ENCODE measurements at places on chromosomes 5 and 9.

DNA sequence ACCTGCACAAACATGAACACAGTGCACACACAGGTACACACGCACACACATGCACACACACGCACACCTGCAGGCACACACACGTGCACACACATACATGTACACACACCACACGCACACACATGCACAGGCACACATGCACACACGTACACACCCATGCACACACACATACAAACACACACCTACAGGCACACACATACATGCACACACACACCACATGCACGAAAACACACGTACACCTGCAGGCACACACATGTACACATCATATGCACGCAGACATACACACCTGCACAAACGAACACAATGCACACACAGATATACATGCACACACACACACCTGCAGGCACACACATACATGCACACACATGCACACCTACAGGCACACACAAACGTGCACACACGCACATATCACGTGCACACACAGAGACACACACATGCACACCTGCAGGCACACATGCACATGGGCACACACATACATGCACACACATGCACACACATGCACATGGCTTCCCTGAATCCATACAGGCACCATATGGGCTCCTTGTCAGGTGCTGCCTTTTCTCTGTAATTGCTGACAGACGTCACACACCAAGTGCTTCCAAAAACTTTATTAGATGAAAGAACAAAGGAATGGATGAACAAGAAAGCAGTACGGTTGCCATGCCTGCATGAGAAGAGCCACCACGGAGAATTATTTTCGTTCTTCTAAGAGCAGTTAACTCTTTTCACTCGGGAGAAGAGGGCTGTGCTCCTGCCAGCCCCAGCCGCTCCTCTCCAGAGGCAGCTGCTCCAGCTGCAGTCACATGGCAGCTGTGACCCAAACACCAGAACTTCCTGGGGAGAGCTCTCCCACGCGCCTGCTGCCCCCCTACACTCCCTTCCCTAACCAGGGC, 57.2 kb downstream of the EXD3 start:
- DNase-seq = no peak

GRCh38 chr9:23596913-23597634, 229.0 kb downstream of the ELAVL2 start:
- no peak for DNase-seq

GRCh38 chr5:33472805-33473409, 32.1 kb downstream of the TARS1 start:
- DNase-seq = no peak

- DNase-seq = no peak
Observed at GRCh38 chr5:172593721-172594235, 47.3 kb upstream of the NEURL1B start.

- DNase-seq = no peak
Observed at GRCh38 chr5:113169720-113170119, 193.1 kb downstream of the DCP2 start.

DNA sequence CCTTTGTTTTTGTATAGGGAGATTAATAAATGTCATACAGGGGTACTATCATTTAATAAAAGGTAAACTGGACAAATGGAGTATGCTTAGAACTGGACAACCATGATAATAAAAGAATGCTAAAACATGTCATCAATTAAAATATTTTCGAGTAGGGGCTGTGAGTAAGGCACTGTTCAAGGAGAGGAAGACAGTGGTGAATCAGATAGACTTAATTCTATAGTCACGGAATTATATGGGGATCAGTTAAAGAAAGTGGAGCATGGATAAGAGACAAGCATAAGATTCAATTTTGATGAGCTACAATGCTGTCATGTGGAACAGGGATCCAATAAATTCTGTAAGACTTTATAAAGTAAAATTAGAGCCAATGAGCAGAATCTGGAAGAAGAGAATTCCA, 104.5 kb downstream of the HMHB1 start:
- DNase-seq = no peak

GRCh38 chr5:110854200-110854599, 115.4 kb downstream of the SLC25A46 start:
- peak; percentile 12 for DNase-seq

GRCh38 chr9:117718701-117719100, 14.5 kb downstream of the TLR4 start:
- no peak for DNase-seq

- DNase-seq = no peak
Observed at GRCh38 chr5:157352756-157353340, 86.9 kb downstream of the CYFIP2 start.

DNA sequence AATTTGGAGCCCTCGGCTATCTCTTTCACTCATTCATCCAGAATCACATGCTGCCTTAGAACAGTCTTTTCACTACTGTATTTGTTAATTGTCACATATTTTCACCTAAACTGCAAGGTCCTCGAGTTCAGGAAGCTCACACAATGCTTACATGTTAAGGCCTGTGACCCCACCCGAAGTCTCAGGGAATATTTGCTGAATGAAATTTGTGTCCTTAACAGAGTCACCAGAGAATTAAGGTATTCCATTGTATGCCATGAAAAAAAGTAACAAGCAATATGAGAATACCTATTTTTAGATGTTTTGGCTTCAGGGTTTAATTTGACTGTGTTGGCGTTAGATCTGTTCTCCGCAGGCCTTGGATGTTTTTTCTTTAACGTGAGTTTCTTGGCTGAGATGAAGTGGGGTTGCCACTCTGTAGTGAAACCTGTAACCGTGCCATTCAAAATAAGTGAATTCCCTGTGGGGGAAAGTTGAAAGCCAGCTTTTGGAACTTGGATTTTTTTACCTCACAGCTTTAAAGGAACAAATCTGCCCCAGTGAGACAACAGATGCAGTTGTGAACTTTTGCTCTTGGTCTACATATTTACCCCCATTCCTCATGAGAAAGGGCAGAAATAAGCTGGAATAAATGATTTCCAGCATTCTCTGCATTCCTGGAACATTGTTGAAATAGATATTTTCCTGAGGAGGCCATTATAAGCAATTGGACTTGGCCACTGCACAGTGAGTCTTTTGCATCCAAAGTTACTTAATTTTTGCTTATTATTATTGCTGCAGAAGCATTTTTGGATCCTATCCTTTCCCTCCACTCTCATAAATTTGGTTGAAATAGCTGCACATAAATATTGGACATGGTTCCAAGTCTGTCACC, 35.9 kb upstream of the FBP1 start:
- DNase-seq = no peak

- peak; percentile 96 for DNase-seq
Observed at GRCh38 chr5:39014561-39014960, 59.6 kb downstream of the RICTOR start.

GRCh38 chr9:97742545-97742944, 45.4 kb upstream of the XPA start:
- no peak for DNase-seq

- no peak for DNase-seq
Observed at GRCh38 chr9:120904061-120904977, 22.3 kb downstream of the TRAF1 start.

DNA sequence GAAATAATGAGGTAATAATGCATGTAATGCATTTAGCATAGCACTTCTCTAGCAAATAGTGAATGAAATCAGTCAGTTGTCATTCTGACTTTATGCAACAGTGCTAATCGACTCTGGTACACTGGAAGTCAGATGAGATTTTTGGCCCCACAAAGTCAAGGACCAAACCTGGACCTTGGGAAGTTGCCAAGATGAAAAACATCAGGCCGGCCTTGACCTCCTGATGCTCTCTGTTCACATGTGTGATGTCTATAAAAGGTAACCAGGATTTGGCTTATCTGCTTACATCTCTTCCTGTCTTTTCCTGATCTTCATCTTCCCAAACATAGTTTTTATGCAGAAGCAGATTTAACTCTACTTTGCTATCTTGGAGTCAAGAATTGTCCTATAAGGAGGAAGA, 39.5 kb downstream of the SLC22A5 start:
- no peak for DNase-seq

DNA sequence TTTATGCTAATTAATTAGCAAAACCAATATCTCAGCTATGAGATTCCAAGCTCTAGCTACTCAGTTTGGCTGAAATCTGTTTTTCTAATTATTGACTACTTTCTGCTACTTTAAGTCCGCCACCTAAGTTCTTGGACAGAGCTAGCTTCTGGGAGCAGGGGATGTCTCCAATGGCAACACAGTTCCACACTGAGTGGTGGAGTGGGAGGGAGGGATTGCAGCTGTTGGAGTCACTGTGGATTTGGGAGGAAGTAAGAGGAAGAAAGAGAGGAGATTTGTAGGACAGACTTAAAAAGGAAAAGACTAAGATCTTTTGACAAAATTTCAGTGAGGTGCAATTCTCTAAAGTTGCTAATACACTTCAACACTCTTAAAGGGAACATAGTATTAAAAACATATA, 450.8 kb downstream of the NFIB start:
- DNase-seq = no peak

GRCh38 chr9:117189121-117189520, 225.7 kb downstream of the ASTN2 start:
- no peak for DNase-seq

GRCh38 chr9:68851657-68852056, 146.6 kb downstream of the PIP5K1B start:
- no peak for DNase-seq

- no peak for DNase-seq
Observed at GRCh38 chr5:29642601-29643000, 1550.9 kb upstream of the CDH6 start.

GRCh38 chr5:134436523-134437339, 25.1 kb upstream of the CDKN2AIPNL start:
- peak; percentile 92 for DNase-seq

DNA sequence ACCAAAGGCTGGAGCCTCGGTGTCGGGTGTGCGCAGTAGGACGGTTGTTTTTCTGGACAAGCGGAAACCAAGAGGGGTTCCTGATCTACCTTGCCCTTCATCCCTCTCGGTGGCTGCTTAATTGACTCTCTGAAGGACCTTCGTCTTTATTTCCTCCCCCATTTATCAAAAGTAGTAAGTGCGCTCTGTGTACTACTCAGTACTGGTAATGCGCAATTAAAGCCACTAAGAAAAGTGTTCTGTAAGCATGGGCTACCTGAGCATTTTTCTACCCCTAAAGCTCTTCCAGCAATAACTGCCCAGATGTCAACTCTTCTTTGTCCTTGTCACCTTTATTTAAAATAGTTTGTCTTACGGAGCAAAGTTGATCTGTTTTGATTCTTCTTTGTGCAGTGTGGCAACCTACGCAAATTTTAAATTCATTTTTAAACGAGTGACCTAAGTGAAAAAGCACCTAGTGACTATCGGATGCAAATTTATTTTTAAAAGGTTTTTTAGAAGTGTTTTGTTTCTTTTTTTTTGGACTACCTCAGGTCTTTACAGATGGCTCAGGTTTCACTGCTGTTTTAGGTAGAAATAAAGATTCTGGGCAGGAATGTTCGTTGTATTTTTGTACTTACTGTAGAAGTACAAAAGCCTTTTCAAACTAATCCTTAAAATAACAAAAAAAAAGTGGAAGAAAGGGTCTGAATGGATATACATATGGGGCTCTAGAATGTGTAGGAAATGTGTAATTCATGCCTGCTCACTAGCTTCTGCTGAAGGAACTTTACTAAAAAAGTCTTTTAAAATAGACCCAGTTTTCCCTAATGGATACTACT, 2.0 kb downstream of the JMY start:
- no peak for DNase-seq

DNA sequence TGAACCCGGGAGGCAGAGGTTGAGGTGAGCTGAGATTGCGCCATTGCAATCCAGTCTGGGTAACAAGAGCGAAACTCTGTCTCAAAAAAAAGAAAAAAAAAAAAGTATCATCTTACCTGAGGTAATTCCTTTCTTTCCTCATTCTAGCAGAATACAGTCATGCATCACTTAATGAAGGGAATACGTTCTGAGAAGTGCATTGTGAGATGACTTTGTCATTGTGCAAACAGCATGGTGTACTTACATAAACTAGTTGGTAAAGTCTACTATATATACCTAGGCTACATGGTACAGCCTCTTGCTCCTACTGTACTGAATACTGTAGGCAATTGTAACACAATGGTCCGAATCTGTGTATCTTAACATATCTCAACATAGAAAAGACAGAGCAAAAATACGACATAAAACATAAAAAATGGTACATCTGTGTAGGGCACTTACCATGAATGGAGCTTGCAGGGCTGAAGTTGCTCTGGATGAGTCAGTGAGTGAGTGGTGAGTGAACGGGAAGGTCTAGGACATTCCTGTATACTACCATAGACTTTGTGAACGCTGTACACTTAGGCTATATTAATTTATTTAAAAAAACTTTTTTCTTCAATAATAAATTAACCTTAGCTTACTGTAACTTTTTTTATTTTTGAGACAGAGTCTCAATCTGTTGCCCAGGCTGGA, 100.4 kb downstream of the GLDC start:
- no peak for DNase-seq

GRCh38 chr9:93096131-93096802, at the start of gene CARD19:
TSS of gene CARD19 (plus strand) at chr9:93096217. CDS start at chr9:93096346, 129 bp downstream.
- DNase-seq = no peak
